GM23338 (cell line): ENCODE measurements at places on chromosomes 3 and 15. TPM values are rescaled to one million over a fixed set of nuclear protein-coding genes. Genes with fewer than 3 reads are reported as not detected.

The ARGFX gene
- not detected in 2 replicates for total RNA-seq

The GPR176 gene
- 226 and 248 TPM in 2 replicates for total RNA-seq

DNA sequence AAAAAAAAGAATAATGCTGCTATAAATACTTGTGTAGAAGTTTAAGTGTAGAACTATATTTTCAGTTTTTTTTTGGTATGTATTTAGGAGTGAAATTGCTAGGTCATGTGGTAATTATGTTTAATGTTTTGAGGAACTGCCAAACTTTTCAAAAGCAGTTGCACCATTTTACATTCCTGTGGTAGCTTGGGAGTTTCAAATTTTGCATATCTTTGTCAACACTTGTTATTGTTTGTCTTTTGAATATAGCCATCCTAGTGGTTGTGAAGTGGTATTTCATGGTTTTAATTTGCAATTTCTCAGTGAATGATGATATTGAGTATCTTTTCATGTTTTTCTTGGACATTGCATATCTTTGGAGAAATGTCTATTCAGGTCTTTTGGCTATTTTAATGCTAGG is 30.4 kb downstream of the SKIL start:
- H3K36me3 ChIP-seq, result peaks cover 87% of the 10 kb centered on the region
- no peak overlapping the region for H3K27ac ChIP-seq
- no peaks in the 10 kb centered on the region for H3K4me1 ChIP-seq
- no peak for DNase-seq

DNA sequence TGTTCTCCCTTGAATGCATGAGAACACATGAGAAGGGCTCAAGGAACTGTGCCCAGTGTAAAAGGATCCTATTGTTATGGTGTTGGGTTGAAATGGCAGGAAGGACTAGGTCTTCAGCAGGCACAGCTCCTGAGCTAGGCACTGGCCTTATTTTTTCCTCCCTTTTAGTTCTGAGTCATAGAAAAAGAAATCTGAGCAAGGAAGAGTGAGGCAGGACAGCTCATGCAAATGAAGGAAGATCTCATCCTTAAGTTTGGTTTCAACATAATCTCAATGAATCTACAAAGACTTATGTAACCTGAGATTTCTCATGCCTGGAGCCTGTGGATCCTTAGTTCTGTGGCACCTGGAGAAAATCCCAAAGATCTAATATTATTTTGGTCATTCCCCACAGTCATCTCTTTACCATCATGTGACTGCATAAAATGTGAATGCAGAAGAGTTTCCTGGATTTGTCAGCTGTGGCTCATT is 188.6 kb upstream of the TBL1XR1 start:
- H3K4me1 ChIP-seq, result peaks cover 7% of the 10 kb centered on the region; the same call in 1 of the 2 replicates
- no peaks in the 10 kb centered on the region for H3K27me3 ChIP-seq
- H3K4me3 ChIP-seq, result no peak overlapping the region
- no peak overlapping the region for H3K27ac ChIP-seq

- no peaks in the 10 kb centered on the region for H3K4me1 ChIP-seq
- H3K27me3 ChIP-seq, result no peaks in the 10 kb centered on the region
- H3K36me3 ChIP-seq, result no peaks in the 10 kb centered on the region
- H3K4me3 ChIP-seq, result no peak overlapping the region
- H3K27ac ChIP-seq, result no peak overlapping the region
- DNase-seq, result peak; percentile 8
Measured at GRCh38 chr3:149435996-149436885, 38.3 kb upstream of the TM4SF4 start.

DNA sequence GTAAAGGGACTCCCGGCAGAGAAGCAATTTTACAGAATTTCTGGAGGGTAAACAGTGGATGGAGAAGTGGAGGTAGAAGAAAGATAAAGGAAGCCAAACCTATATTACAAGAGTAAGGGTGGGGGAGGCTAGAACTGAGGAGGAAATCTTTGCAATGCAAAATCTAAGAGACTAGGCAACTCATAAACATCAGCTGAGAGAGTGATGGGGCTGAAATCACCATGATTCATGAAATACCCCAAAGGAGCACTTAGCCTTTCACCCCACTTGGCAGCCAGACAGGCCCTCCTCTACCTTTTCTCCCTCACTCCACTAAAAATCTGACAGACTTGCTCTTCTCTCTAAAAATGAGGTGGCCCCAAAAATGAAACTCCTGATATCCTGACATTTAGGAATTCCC is 19.5 kb upstream of the ZBTB38 start:
- no peaks in the 10 kb centered on the region for H3K36me3 ChIP-seq
- no peak for DNase-seq
- H3K4me1 ChIP-seq, result peaks cover 13% of the 10 kb centered on the region
- no peak overlapping the region for H3K27ac ChIP-seq
- H3K4me3 ChIP-seq, result no peak overlapping the region

DNA sequence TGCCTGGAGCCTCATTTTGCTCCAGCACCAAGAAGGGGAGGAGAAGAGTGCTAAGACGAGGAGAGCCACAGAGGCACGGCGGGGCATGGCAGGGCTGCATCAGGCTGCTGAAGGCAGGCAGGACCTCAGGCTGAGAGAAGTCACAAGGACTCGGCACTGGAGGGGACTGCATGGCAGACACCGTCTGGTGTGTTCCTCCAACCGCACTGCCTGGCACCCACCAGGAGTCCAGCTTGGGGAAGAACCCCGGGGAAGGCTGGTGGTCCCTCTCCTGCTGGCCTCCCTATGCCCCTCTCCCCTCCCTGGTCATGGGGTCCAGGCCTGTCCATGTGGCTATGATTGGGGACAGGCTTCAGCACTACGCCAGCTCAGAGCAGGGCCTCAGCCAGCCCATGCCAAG is 153.2 kb upstream of the MEF2A start:
- H3K4me3 ChIP-seq, result no peak overlapping the region
- no peaks in the 10 kb centered on the region for H3K27me3 ChIP-seq
- no peak overlapping the region for H3K27ac ChIP-seq
- H3K4me1 ChIP-seq, result no peaks in the 10 kb centered on the region
- H3K36me3 ChIP-seq, result no peaks in the 10 kb centered on the region
- no peak for DNase-seq

- no peak overlapping the region for H3K27ac ChIP-seq
- no peaks in the 10 kb centered on the region for H3K27me3 ChIP-seq
Measured at GRCh38 chr3:61928039-61928438, 366.7 kb downstream of the PTPRG start.

- DNase-seq, result peak; percentile 61
- no peaks in the 10 kb centered on the region for H3K36me3 ChIP-seq
- peak overlapping the region; percentile 39 for H3K4me3 ChIP-seq
- no peak overlapping the region for H3K27ac ChIP-seq
- peaks cover 18% of the 10 kb centered on the region for H3K27me3 ChIP-seq
- peaks cover 17% of the 10 kb centered on the region for H3K4me1 ChIP-seq
Measured at GRCh38 chr3:183533412-183534132, 21.9 kb downstream of the KLHL6 start.

DNA sequence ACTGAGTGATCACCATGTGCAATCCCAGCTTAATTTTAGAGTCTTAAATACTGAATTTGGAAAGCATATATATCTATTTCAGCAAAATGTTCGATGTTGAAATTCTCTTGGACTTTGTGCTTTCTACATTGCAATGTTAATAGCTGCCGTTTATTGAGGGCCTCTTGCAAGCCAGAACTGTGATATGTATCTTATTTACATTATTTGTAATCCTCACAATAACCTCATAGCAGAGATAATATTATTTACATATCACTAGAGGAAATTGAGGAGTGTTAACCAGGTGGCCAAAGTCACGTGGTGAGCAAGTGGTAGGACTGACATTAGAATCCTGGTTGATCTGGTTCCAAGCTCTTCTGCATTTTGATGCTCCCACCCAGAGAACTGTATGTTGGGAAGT is 254.1 kb downstream of the SLC9A9 start:
- H3K4me1 ChIP-seq, result peaks cover 22% of the 10 kb centered on the region
- no peak overlapping the region for H3K27ac ChIP-seq
- DNase-seq, result no peak

GRCh38 chr3:89847955-89848354 is 740.5 kb downstream of the EPHA3 start:
- DNase-seq, result no peak
- no peak overlapping the region for H3K27ac ChIP-seq
- no peaks in the 10 kb centered on the region for H3K27me3 ChIP-seq
- H3K4me1 ChIP-seq, result no peaks in the 10 kb centered on the region
- no peak overlapping the region for H3K4me3 ChIP-seq
- H3K36me3 ChIP-seq, result no peaks in the 10 kb centered on the region

DNA sequence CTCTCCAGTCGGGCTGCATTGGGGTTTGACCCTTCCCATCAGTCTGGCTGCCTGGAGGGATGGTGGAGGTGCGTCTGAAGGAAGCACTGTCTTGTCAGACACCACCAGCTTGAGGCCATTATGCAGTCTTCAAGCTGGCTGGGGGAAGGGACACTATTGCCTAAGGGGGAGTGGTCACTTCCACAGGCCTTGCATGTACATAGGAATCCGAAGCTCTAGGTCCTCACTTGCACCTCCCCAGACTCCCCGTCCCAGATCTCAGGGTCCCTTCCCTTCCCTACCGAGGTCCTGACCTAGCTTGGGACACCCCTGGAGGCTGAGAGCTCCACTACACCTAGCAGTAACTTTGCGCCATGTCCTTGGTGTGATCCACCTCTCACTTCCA is 48.6 kb upstream of the KLF13 start:
- H3K27me3 ChIP-seq, result no peaks in the 10 kb centered on the region
- H3K36me3 ChIP-seq, result no peaks in the 10 kb centered on the region
- no peak overlapping the region for H3K27ac ChIP-seq
- DNase-seq, result no peak
- no peak overlapping the region for H3K4me3 ChIP-seq

- DNase-seq, result no peak
- H3K27ac ChIP-seq, result no peak overlapping the region
- no peaks in the 10 kb centered on the region for H3K27me3 ChIP-seq
- H3K36me3 ChIP-seq, result no peaks in the 10 kb centered on the region
- H3K4me3 ChIP-seq, result no peak overlapping the region
Measured at GRCh38 chr3:77421916-77422315, 382.0 kb downstream of the ROBO2 start.

- no peaks in the 10 kb centered on the region for H3K36me3 ChIP-seq
- no peak overlapping the region for H3K27ac ChIP-seq
- no peak for DNase-seq
- peaks cover 35% of the 10 kb centered on the region for H3K4me1 ChIP-seq
- H3K27me3 ChIP-seq, result peaks cover 31% of the 10 kb centered on the region
Measured at GRCh38 chr15:94229591-94230369, 1.6 kb upstream of the MCTP2 start.

DNA sequence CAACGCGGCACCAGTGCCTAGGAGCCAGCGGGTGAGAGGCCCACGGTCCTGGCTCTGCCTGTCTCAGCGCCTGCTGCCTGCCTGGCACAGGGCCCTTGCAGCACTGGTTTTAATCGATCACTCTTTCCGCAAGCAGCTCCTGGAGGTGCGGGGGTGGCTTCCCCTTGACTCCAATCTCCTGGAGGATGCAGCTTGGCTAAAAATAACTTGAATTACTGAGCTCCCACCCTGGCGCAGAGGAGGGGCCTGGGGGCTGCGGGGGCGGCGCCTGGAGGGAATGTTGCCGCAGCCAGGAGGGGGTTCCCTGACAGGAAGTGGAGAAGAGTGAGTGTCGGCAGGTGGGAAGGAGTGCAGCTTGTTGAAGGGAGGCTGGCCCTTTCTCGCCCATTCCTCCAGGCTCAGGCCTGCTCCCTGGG is 9.9 kb upstream of the RPL29 start:
- no peak overlapping the region for H3K27ac ChIP-seq
- H3K36me3 ChIP-seq, result no peaks in the 10 kb centered on the region
- peak overlapping the region; percentile 47 for H3K4me3 ChIP-seq
- H3K27me3 ChIP-seq, result no peaks in the 10 kb centered on the region
